ENCODE measurements at places on chromosomes 5 and 9.

DNA sequence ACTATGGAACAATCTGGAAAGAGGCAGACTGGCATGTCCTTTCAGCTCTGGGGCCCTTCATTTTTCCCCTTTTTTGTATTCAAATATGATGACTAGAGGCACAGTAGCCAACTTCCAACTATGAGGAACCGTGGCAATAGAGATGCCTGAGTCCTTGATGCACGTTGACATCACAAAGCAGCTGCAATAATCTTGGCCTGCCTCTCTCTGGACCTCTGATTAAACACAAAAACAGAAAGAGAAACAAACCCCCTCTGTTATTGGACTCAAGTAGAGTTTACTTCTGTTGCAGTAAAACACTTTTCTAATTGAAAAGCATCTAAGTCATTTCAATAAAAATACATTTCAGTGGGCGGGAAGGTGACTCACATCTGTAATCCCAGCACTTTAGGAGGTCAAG, 122.2 kb upstream of the GRAMD2B start:
- no peak for DNase-seq

- DNase-seq: peak; percentile 24
Measured at GRCh38 chr9:27276193-27277030, 20.5 kb downstream of the EQTN start.

DNA sequence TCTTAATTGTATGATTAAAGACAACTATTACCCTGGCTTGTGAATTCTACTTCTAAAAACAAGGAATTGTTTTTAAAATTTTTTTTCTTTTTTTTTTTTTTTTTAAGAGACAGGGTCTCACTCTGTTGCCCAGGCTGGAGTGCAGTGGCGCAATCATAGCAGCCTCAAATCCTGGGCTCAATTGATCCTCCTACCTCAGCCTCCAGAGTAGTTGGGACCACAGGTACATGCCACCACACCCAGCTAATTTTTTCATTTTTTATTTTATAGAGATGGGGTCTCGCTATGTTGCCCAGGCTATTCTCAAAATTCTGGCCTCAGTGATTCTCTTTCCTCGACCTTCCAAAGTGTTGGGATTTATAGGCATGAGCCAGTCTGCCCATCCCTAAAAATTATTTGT, 62.3 kb downstream of the HABP4 start:
- no peak for DNase-seq

DNA sequence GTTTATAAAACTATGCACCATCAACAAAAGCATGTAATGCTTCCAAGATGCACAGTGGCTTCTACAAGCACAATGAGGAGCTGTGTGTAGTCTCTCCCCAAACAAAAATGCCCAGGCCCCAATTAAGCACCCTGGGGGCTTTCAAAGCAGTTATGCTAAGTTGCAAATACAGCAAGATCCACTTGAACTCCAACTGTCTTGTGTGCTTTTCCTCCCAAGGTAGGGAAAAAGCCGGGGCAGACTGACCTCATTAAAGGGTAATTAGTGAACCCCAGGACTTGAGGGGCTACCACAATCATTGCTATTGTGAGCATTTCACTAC, 13.1 kb downstream of the ZNF608 start:
- no peak for DNase-seq

GRCh38 chr9:129649726-129650679, 8.1 kb upstream of the ASB6 start:
- no peak for DNase-seq

DNA sequence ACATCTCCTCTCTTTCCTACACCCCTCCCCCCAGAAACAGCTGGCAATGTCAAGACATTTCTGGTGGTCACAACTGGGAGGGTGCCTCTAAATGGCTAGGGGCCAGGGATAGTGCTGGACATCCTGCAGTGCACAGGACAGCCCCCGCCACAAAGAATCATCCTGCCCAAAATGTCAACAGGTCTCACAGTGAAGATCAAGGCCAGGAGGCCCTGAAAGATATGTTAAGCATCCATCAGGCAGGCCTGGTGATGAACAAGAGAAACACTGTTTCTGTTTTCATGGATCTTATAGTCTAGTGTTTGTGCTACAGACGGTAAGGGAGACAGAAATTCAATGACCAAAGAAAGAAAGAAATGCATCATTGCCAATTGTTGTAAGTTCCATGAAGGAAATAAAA, 45.9 kb downstream of the WWC1 start:
- DNase-seq: no peak

DNA sequence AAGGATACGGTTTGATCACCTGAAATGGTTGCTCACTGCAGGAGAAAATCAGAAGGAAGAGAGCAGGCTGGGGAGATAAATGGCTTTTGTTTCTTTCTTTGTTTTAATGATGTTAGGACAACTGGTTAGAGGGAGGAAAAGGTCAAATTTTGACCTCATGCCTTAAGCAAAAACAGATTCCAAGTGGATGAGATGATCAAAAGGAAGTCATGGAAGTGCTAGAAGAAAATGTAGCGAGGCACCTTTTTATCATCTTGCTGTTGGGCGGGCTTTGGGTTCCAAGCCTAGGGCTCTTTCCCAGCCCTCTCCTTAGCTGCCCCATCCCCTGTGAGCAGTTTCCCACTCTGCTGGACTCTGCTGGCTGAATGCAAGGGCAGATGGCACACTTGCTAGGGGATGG, 127.9 kb downstream of the ADAMTS2 start:
- DNase-seq: no peak

DNA sequence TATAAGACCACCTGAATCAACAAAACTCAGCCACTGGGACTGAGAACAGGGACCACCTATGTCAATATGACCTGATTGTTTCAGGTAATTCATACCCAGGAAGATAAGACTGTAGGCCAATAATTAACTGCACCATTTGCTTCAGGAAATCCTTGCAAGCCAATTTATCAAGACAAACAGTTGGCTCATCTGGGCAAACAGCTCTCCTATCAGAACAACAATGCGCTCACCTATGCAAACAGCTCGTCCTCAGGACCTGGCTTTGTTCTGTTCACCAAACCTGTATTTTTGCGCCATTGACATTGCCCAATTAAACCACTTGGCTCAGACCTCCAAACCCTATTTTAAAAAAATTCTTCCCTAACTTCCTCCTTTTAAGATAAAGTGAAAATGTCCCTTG, 92.3 kb upstream of the MARCHF11 start:
- no peak for DNase-seq

GRCh38 chr5:158407824-158408195, 548.9 kb upstream of the CLINT1 start:
- no peak for DNase-seq

- no peak for DNase-seq
Measured at GRCh38 chr9:132742821-132743311, 72.6 kb downstream of the GTF3C4 start.

GRCh38 chr9:27653246-27653645, 80.0 kb upstream of the C9orf72 start:
- no peak for DNase-seq

DNA sequence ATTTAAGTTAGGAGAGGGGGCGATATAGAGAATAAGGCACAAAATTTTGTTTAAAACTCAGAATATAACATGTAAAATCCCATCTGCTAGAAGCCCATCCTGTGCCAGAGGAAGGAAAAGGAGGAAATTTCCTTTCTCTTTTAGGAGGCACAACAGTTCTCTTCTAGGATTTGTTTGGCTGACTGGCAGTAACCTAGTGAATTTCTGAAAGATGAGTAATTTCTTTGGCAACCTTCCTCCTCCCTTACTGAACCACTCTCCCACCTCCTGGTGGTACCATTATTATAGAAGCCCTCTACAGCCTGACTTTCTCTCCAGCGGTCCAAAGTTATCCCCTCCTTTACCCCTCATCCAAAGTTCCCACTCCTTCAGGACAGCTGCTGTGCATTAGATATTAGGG, 18.3 kb downstream of the MOCS2 start:
- no peak for DNase-seq

DNA sequence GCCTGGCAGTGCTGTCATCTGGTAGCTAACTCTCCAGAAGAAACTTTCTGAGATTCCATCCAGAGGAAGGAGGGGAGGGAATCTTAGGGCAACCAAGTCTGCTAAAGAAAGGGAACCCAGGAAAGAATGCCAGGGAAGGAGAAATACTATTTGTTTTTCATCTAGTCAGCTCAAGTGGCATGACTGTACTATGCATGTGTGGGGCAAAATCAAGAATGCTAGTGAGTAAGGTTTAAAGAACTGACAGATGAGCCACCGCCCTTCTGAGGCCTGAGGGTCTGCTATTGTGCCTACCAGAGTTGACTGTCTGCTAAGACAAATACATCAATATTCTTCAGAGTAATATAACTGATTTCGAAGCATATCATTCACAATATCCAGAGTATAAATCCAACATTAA, 204.2 kb downstream of the SLC12A2 start:
- no peak for DNase-seq
